ENCODE measurements at places on chromosomes 7 and 10.

DNA sequence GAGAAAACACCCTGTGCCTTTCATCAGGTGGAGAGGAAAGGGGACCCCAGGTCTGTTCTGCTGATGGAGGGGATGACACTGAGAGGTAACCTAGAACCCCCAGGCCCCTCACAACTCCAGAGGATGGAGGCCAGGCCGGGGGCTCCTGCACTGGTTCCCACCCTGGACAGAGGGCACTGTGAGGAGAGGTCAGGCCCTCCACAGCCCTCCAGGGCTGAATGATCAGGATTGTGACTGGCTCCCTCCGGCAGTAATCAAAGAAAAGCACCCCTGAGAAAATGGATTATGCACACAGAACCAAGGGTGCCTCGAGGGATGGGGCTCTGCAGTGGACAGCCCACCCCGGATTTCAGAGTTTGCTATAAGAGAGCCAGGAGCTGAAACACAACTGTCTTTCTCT is 502.8 kb downstream of the TCERG1L start:
- no peak for DNase-seq

DNA sequence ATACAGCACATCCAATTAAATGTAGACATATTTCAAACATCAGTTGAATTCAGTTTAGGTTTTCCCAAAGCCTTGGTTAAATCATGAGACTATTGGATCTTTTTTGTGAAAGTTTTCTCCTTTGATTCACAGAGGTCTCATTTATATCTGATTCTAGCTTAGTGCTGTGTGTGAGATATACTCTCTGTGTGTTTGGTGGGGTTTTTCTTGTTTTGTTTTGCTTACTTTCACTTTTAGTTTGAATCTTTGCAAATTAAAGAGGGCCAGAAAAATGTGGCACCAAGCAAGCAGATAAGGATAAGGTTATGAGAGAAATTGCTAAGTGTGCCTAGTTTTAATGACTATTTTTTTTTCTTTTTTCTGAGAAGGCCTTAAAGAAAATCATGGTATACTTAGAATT is 12.6 kb upstream of the OR6B1 start:
- no peak for DNase-seq

GRCh38 chr7:154633641-154634040 is 369.3 kb downstream of the PAXIP1 start:
- no peak for DNase-seq

GRCh38 chr10:59175538-59176240 is 754 bp upstream of the PHYHIPL start:
- DNase-seq, result no peak

- no peak for DNase-seq
Observed at GRCh38 chr7:158751751-158752150, 47.1 kb upstream of the NCAPG2 start.

DNA sequence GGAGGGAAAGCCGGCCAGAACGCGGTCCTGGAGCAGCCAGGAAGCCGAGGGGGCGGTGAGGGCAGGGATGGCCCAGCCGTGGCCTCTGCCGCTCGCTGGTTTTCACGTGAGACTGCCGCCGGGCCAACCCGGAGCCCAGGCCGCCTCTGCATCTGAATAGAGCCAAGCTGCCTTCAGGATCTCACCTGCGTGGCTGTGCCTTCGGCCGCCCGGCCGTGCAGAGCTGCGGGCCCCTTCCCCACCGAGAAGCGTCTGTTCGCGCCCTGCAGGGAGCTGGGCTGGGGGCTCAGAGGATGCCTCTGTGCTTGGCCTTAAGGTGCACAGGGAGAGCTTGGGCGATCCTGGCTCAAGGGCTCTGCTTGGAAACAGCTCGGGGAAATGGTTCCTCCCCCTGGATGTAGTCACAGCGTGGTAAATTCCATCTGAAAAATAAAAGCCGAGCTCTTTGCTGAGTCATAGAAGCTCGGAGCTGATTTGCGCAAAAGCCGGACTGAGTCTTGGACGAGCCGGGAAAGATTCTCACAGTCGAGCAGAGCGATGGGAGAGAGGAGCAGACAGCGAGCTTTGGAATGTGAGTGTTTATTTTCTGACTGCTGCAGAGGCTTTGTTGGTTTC is at the start of gene JAKMIP3:
Gene JAKMIP3, plus strand, starts transcription at position 456 of the 615 bp plus-strand sequence. CDS start 38,863 bp downstream, outside the sequence.
- DNase-seq, result peak; percentile 94
